Smooth muscle cell of bladder (primary cell): ENCODE measurements at places on chromosomes 13 and 19. TPM values are rescaled to one million over a fixed set of nuclear protein-coding genes. Genes with fewer than 3 reads are reported as not detected.

TMPRSS9 gene
- not detected in 2 replicates for total RNA-seq

CAPS gene
- 3.7 and 6.4 TPM in 2 replicates for total RNA-seq

FFAR2 gene
- total RNA-seq = not detected in 2 replicates

TEKTIP1 gene
- not detected in 2 replicates for total RNA-seq

PLPP2 gene
- 14.4 and 22.1 TPM in 2 replicates for total RNA-seq
